ENCODE measurements at places on chromosomes 16 and 17.

DNA sequence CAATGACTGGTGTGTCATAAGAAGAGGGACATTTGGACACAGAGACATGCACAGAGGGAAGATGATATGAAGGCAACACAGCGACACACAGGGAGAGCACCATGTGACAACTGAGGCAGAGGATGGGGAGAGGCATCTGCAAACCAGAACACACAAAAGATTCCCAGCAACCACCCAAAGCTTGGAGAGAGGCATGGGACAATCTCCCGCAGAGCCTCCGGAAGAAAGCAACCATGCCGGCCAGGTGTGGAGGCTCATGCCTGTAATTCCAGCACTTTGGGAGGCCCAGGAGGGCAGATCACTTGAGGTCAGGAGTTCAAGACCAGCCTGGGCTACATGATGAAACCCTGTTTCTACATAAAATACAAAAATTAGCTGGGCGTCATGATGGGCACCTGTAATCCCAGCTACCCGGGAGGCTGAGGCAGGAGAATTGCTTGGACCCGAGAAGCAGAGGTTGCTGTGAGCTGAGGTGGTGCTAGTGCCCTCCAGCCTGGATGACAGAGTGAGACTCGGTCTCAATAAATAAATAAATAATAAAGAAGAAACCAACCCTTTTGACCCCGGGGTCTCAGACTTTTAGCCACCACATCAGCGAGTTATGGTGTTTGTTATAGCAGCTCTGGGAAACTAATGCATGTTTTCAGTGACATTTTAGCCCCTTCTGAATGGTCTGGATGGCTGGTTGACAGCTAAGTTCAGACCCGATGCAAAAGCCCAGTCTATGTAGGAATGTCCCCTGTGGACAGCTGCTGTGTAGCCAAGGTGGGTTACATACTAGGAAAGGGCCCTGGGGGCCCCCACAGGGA, 13.8 kb upstream of the PLCG2 start:
- no peak overlapping the region for H3K4me3 ChIP-seq
- H3K36me3 ChIP-seq: no peaks in the 10 kb centered on the region
- H3K27ac ChIP-seq: no peak overlapping the region
- H3K27me3 ChIP-seq: no peaks in the 10 kb centered on the region
- peaks cover 6% of the 10 kb centered on the region for H3K4me1 ChIP-seq

DNA sequence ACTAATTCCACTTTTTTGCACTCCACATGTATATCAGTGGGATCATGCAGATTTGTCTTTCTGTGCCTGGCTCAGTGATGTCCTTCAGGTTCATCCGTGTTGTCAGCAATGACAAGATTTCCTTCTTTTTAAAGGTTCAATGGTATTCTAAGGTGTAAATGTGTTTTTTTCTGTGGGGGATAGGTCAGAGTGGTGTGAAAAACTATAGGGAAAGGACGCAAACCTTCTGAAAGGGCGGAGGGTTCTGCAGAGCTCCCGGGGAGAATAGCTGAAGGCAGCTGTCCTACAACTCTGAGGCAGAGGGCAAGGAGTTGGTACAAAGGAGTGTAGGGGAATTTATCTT, 21.9 kb upstream of the CSNK1D start:
- H3K27ac ChIP-seq: no peak overlapping the region
- peaks cover 34% of the 10 kb centered on the region for H3K36me3 ChIP-seq
- peaks cover 50% of the 10 kb centered on the region for H3K4me1 ChIP-seq
- H3K4me3 ChIP-seq: peak overlapping the region; percentile 26
- H3K27me3 ChIP-seq: no peaks in the 10 kb centered on the region
- no peak for DNase-seq

DNA sequence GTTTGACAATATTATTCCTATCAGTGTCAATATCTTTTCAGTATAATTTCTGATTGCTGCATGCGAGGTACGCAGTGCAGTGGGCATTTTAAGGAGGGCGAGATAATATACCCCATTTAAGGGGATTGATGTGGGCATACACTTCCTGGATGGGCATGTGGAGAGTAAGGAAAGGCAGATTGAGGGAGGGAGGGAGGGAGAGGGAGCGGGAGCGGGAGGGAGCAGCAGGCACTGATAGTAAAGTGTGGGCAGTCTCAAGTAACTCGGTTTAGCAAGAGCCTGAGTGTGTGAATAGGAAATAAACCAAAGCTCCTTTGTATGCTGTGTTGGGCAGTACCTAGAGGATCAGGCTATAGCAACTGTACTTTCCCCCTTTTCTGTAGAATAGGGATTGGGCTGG, 5.1 kb downstream of the BPTF start:
- peaks cover 18% of the 10 kb centered on the region for H3K36me3 ChIP-seq
- DNase-seq: no peak
- peaks cover 73% of the 10 kb centered on the region for H3K4me1 ChIP-seq
- H3K4me3 ChIP-seq: no peak overlapping the region

DNA sequence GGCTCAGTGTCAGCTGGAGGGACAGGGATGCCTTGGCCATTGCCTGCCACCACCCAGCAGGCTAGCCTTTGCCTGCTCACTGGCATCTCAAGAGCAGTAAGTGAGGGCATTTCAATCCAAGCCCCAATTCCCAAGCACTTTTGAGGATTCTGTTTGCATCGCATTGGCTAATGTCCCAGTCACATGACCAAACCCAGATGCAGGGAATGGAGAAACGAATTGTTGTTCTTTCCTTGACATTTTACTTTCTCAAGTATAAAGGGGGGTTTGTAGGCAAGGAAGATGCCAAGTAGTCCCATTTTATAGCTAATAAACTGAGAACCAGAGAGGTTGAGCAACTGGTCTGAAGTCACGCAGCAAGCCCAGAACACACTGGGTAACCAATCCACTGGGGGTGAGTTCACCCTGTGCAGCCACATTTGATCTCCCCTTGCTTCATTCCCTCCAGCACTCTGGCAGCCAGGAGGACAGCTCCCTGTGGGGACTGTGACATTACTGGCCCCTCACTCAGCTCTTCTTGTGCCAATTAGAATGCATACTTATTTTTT, 193.8 kb upstream of the CACNG3 start:
- no peak for DNase-seq
- H3K36me3 ChIP-seq: peaks cover 18% of the 10 kb centered on the region
- no peak overlapping the region for H3K27ac ChIP-seq
- peaks cover 32% of the 10 kb centered on the region for H3K4me1 ChIP-seq

- H3K4me3 ChIP-seq: no peak overlapping the region
- H3K4me1 ChIP-seq: no peaks in the 10 kb centered on the region
- H3K27ac ChIP-seq: no peak overlapping the region
- H3K36me3 ChIP-seq: no peaks in the 10 kb centered on the region
- H3K27me3 ChIP-seq: peaks cover 19% of the 10 kb centered on the region
- DNase-seq: no peak
These were observed 87.0 kb downstream of the IRX3 start for GRCh38 chr16:54199487-54200160.

DNA sequence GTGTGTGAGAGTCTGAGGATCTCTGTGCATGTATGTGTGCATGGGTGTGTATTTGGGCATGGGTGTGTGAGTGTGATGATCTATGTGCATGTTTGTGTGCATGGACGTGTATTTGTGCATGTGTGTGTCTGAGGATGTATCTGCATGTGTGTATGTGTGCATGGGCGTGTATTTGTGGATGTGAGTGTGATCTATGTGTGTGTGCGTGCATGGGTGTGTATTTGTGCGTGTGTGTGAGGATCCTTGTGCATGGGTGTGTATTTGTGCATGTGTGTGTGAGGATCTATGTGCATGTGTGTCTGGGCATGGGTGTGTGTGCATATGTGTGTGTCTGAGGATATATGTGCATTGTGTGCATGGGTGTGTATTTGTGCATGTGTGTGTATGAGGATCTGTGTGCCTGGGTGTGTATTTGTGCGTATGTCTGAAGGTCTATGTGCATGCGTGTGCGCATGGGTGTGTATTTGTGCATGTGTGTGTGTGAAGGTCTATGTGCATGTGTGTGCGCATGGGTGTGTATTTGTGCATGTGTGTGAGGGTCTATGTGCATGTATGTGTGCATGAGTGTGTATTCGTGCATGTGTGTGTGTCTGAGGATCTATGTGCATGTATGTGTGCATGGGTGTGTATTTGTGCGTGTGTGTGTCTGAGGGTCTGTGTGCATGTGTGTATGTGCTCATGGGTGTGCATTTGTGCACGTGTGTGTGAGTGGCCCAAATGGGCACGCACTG, 26.5 kb upstream of the ITGAX start:
- H3K27me3 ChIP-seq: no peaks in the 10 kb centered on the region
- no peak for DNase-seq
- H3K4me1 ChIP-seq: peaks cover 23% of the 10 kb centered on the region
- H3K4me3 ChIP-seq: no peak overlapping the region
- H3K36me3 ChIP-seq: no peaks in the 10 kb centered on the region

DNA sequence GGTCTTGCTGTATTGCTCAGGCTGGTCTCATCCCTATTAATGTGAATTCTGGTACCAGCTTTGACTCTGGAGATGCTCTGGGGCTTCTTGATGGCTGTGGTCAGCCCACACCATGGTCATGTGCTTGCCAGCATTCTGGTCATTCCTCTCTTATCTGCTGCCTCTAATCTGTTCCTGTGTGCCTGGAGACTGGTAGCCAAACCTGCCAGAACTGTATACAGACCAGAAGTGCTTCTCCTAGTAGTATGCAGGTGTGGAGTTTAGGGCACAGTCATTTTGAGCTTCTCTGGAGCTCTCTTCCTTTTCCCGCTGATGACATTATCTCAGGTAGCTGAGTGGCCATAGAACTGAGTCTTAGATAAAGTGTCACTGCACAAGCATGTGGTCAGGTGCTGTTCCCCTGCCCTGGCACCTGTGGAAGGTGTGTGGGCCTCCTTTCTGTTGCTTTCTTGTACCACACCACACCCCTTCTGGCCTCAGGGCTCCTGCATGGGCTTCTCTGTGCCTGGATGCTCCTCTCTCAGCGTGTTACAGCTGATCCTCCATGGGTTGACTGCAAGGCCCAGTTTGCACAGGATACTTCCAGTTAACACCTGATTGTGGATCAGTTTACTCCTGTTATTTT, 162.7 kb downstream of the SPECC1 start:
- H3K36me3 ChIP-seq: peaks cover 2% of the 10 kb centered on the region
- no peak overlapping the region for H3K4me3 ChIP-seq
- DNase-seq: no peak
- peaks cover 10% of the 10 kb centered on the region for H3K27me3 ChIP-seq
- no peaks in the 10 kb centered on the region for H3K4me1 ChIP-seq

DNA sequence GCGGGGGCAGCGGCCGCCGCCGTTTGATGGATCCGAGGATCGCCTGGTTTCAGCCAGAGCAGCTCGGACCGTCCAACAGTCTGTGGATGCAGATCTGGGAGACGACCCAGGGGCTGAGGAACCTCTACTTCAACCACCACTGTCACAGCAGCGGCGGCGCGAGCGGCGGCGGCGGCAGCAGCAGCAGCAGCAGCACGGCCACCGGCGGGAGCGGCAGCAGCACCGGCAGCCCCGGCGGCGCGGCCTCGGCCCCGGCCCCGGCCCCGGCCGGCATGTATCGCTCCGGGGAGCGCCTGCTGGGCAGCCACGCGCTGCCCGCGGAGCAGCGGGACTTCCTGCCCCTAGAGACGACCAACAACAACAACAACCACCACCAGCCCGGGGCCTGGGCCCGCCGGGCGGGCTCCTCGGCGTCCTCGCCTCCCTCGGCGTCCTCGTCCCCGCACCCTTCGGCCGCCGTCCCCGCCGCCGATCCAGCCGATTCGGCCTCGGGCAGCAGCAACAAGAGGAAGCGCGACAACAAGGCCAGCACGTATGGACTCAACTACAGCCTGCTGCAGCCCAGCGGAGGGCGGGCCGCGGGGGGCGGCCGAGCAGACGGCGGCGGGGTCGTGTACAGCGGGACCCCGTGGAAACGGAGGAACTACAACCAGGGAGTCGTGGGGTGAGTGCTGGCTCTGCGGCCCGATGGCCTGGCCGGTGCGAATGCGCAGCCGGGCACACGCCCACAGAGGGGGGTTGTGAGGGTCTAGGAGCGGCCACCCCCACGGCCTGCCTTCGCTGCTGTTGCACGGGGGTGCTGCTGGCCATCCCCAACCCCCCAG, 702 bp downstream of the TENT4B start:
- H3K27me3 ChIP-seq: no peaks in the 10 kb centered on the region
- peaks cover 11% of the 10 kb centered on the region for H3K36me3 ChIP-seq
- no peak for DNase-seq
- peak overlapping the region; percentile 83 for H3K4me3 ChIP-seq
- H3K27ac ChIP-seq: peak overlapping the region; percentile 87

DNA sequence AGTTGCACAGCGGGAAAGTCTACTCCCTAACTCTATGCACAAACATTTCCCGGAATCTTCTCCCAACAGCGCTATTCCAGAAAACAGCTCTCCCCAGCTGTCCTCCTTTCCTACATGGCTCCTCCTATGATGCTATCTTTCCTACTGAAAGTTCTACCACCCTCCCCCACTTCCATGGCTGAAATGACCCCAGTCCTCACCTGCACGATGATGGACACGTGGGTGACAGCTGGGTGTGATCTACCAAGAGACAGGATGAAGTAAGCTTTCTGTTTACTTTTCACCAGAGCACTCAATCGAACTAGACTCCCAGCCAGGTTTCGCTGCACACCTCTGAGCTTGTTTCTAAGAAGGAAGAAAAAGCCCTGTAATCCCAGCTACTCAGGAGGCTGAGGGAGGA, 10.7 kb downstream of the CTC1 start:
- H3K4me3 ChIP-seq: no peak overlapping the region
- DNase-seq: no peak
- H3K4me1 ChIP-seq: peaks cover 29% of the 10 kb centered on the region
- H3K27ac ChIP-seq: no peak overlapping the region

- H3K4me1 ChIP-seq: peaks cover 16% of the 10 kb centered on the region
- no peak for DNase-seq
These were observed 963 bp upstream of the METTL22 start for GRCh38 chr16:8620535-8620934.

GRCh38 chr16:26717826-26718225, 348.9 kb upstream of the C16orf82 start:
- H3K27ac ChIP-seq: no peak overlapping the region
- no peaks in the 10 kb centered on the region for H3K36me3 ChIP-seq
- H3K4me1 ChIP-seq: no peaks in the 10 kb centered on the region
- no peak for DNase-seq
- H3K4me3 ChIP-seq: no peak overlapping the region

DNA sequence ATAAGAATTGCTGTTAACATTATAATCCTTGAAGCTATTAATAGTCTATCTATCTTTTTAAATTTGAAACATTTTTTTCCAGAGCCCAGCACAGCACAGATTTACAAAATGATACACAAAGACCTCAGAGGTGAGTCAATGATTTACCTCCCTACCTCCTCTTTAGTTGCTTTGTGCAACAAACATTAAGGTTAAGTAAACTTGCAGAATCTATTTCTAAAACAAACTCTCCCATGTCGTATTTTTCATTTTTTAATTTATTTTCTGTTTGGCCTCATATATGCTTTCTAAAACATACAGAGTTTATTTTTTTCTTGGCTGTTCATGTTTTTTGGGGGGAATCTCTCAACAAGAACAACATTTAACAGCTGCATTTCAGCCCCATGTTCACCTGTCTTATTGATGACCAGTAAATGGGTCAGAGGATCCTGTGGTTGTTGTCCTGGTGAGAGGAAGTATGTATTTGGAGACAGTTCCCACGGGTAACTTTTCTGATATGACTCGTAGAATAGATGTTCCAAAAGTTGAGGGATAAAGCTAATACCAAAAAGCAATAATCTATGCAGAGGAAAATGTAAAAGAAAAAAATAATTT, 42.6 kb downstream of the ABCA9 start:
- no peak overlapping the region for H3K4me3 ChIP-seq
- no peaks in the 10 kb centered on the region for H3K4me1 ChIP-seq
- no peak overlapping the region for H3K27ac ChIP-seq
- peaks cover 8% of the 10 kb centered on the region for H3K27me3 ChIP-seq
